ENCODE measurements at places on chromosomes 3 and 15.

GRCh38 chr3:21879184-21879886, 128.3 kb upstream of the ZNF385D start:
- DNase-seq: no peak

DNA sequence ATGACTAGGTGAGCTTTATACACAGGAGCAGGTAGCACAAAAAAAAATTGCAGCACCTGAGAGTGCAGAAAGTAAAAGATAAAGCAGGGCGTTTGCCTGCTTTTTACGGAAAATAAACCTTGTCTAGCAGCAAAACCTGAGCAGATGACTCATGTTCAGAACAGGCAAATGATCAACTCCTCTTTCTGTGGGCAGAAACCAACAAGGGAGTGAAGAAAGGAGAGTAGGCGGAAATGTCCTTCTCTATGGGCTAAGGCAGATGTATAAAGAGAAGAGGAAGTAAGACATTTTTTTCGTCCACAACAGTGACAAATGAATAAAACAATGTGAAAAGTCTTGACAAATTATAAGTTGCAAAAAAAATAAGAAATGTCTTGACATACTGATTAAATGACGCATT, 24.5 kb upstream of the GMNC start:
- DNase-seq: no peak

- DNase-seq: no peak
Measured at GRCh38 chr15:41269887-41270286, 38.8 kb downstream of the CHP1 start.

GRCh38 chr15:41337631-41338522, 5.2 kb downstream of the NUSAP1 start:
- no peak for DNase-seq

DNA sequence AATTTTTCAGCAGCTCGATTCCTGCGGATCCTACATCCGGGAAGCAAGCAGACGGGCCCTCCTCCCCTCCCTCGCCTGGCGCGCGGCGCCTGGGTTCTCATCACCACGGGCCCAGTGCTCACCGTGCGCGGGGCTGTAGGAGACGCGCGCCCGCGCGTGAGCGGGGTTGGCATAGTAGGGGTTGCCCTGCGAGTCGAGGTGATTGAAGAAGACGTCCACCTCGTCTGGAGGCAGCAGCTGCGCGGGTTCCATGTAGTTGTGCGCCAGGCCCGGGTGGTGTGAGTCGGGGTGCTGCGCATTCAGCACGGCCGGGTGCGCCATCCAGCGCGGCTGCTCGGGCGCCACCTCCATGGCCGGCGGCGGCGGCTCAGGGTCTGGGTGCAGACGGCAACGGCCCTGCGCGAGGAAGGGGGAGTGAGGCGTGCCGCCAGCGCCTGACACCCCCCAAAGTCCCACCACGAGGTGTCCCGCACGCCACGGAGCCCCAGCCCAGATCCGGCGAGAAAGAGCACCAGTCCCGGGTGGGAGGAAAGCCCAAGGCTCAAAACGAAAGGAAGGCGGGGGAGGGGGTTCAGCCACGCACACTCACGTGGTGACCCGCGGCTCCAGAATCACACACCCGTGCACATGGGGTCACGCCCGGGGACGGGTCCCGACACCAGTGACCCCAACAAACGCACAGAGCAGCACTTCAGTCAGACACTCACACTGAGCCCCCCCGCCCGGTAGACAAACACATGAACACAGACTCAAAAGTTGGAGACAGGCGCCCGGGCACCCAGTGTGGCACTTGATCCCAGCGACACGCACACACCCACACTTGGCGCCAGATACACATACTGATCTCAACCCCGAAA, 6.1 kb downstream of the GATA2 start:
- no peak for DNase-seq

Measured in NCI-H510A (cell line).